Activated naive CD4-positive, alpha-beta T cell treated with anti-CD3 and anti-CD28 coated beads, Interleukin-2, amount 10 ng/mL, durations not matched to agents 7 days and 5 days (primary cell): ENCODE measurements at places on chromosomes 5 and 9.

DNA sequence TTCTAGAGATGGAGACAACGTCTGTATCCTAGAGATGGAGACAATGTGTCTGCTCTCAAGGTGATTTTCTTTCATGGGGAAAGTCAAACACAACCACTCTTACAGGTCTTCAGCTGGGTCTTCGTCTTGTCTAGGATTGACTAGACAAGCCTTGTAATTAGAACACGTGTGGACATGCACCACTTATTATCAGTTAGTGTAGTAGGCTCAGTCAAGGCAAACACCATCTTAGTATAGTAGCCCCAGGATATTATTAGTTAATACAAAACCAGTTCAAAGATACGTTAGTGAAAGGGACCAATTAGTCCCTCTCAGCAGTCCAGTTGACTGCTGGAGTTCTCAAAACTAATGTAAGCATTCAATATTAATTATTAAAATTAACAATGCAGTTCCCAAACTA is 15.1 kb upstream of the CCL28 start:
- DNase-seq, result no peak

DNA sequence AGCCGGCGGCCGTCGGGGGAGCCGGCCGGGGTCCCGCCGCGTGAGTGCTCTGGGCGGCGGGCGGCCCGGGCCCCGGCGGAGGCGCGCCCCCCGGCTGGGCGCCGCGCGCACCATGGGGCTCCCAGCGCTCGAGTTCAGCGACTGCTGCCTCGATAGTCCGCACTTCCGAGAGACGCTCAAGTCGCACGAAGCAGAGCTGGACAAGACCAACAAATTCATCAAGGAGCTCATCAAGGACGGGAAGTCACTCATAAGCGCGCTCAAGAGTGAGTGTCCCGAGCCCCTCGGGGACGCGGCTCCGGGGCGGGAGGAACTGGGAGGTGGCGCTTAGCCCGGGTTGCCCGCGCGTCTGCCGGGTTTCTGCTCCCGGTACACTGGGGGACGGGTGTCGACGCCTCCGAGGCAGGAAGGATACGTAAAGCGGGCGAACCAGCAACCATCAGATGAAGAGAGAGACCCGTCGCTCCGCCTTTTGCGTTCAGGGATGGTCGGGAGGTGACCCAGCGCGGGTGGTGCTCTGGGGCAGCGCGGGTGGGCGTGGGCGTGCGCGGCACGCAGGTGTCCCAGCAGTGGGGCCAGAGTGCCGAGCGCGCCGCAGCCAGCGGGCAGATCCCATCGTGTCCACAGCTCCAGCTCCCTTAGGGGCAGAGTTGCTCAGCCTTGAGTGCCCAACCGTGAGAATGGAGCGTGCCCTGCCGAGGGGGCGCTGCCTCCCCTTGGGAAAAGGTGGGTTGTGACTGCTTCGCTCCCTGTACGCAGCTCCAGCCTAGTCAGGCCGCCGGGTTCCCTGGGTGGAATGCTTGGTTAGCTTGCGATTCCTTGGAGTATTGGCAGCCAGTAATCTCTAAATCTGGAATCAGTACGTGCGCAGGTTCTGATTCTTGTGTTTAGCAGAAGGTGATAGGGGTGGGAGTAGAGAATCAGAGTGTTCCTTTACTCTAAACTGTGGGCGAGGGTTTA is 753 bp downstream of the ARHGAP26 start:
- peak; percentile 80 for DNase-seq

DNA sequence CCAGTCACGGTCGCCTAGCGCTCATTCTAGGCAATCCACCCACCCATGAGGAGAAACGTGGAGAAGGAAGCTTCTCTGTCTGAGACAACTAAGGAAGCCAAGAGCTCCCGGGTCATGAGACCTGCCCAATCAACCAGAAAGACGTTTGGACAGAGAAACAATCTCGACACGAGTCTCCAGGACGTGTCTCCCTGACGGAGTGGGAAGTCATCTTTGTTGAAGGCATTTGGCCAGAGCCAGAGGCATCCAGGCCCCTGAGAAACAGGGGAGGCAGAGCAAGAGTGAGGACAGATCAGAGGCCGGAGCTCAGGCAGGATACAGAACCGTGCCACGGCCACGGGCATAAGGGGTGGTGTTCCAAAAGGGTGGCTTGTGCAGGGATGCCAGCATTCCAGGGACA is 479.0 kb downstream of the SPATA31A7 start:
- DNase-seq, result no peak

DNA sequence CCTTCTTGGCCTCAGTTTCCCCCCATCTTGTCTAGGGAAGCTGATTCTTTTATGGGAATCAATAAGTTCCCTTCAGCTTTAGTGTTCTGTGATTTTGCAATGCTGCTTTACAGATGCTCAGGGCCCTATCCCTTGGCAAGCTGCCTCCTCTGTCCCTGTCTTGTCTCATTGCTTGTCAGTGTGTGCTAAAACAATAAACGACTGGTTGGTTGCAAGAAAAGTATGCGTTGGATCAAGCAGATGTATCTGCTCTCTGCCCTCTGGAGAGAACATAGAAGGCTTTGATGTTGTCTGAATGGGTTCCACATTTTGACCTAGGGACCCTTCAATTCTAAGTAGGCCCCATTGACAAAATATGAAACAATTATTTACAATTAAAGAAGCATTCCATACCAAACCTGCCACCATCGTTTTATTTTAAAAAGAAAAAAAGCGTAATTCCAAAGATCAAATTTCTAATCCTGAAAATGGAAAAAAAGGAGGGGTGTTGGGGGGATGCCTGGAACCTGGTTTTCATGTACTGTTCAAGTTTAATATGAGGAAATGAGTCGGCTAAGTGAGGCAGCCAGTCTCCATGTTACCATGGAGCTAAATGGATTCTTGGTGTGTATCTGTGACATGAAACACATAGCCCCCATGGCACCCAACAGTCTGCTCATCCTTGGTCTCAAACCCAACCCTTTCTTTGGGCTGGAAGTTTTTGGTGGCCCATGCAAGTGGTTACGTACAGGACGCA is 31.2 kb upstream of the TARS1 start:
- no peak for DNase-seq

- DNase-seq, result no peak
Measured at GRCh38 chr5:33254579-33254978, 186.2 kb upstream of the TARS1 start.

DNA sequence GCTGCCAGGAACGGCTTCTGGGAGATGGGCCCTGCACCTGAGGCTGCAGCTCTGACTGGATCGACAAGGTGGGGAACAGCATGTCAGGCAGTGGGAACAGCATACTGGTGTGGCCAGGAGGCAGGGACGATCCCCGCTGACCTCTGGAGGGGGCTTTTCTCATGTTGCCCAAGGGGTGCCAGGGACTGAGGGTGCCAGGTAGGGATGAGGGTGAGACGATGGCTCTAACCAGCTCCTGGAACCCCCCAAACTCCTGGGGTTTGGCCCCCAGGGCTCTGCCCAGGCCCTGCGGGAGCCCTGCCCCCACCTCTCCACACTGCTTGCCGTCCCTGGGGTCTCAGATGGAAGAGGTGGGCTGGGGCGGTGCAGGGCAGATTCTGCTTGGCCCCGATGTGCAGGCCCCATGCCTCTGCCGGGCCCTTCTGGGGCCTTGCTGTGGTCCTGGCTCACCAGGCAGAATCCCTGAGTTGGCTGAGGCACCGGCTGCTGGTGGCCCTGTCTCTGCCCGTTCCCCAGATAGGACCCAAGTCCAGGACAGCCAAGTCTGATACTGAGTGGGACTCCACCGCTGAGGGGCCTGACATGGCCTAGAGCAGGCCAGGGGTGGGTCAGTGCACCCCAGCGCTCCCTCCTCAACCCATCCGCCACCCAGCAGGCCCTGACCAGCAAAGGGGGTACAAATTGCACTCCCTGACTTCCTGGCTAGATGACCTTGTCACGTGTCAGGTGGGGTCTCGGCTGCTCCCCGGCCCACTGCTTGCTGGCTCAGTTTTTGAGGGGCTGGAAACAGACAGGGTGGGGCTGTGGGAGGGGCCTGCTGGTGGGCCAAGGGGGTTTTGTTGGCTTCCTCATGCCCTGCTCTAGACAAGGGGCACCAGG is 28.4 kb upstream of the RNF130 start:
- DNase-seq, result peak; percentile 14

DNA sequence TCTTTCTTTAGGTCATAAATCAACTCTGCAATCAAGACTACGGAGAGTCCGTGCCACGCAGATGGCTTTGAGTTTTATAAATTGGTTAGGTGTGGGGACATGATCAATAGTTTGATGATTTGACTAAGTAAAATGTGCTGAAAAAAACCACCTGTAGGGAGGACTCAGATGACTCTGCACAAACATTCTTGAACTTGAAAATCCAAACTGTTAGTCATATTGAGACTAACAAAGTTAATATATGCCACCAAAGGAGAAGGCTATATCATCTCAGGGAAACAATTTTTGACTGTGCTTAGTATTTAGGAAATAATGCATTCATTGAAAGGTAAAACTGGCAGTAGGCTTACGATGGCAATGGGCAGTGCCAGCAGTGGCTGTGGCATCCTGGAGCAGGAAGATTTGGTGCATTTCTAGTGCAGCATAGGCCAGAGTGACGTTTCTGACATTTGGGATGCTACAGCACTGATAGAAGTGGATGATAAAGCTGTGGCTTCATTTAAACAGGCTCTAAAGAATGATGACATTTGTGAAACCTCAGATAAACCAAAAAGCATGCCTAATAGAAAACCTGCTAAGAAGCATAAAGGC is 291.1 kb downstream of the MLLT3 start:
- DNase-seq, result no peak

GRCh38 chr5:66617991-66618768 is 22.0 kb downstream of the MAST4 start:
- peak; percentile 32 for DNase-seq

- peak; percentile 62 for DNase-seq
Measured at GRCh38 chr9:131590449-131590848, 45.1 kb downstream of the PRRT1B start.

- no peak for DNase-seq
Measured at GRCh38 chr5:61055434-61056006, 106.7 kb downstream of the SMIM15 start.

GRCh38 chr5:10124287-10124686 is 125.4 kb downstream of the ATPSCKMT start:
- no peak for DNase-seq

GRCh38 chr9:128382261-128382660 is 11.1 kb downstream of the URM1 start:
- no peak for DNase-seq

GRCh38 chr9:124632077-124632621 is 125.0 kb upstream of the NR5A1 start:
- DNase-seq, result no peak

GRCh38 chr9:5801739-5802113 is 31.2 kb downstream of the ERMP1 start:
- DNase-seq, result no peak

DNA sequence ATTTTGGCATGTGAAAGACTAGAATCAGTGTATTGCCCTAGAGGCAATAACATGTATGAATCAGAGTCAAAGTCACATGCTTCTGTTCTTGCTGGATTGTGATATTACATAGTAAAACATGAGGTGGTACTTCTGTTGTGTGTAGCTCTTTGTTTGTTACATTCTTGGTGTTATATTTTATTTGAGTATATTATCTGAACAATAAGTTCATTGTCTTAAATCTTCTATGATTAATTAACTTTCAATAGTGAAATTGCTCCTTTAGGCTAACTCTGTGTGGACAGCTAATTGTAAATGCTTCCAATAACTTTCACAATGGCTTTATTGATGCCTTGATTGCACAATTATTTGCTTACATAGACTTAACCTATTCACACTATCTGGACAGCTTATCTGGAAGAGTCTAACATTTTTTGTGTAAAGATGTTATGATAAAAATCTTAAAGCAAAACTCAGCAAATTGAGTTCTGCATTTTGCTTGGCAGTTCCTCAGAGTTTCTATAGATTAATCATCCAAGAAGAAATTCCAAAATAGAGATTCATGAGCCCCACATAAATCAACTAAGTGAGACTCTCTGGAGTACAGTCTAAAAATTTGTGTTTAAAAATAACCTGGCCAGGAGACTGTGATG is 239.6 kb upstream of the TUSC1 start:
- DNase-seq, result no peak

DNA sequence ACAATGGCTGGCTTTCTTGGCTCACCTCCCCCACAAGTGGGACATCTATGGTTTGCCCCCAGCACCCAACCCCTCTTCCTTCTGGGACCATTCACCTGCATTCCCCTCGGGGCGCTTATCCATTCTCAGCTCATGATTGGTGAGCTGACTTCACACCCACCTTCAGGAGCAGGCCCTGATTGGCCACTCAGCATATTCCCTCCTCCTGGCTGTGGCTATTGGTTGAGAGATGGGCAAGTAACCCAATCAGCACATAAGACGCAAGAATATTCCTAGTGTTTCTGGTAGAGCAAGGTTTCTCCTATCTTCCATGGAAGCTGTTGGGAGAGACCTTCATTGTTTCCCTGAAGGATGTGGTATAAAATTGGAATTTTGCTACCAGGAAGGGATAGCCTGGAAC is 22.7 kb upstream of the UNC5A start:
- no peak for DNase-seq

DNA sequence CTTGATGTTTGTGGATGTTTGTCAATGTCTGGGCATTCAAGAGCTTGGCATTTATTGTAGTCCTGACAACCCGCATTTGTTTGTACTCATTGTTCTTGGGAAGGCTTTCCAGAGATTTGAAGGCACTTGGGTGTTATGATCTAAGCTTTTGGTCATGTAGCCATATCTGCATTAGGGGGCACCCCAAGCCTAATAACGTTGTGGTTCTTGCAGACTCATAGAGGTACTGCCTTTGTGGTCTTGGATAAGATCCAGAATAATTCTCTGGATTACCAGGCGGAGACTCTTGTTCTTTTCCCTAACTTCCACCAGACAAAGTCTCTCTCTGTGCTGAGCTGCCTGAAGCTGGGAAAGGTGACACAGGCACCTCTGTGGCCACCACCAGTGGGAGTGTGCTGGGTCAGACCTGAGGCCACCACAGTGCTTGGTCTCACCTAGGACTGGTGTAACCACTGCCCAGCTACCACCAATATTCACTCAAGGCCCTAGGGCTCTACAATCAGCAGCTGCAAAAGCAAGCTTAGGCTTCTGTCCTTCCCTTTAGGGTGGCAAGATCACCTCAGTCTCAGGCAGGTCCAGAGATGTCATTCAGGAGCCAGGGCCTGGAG is 144.4 kb upstream of the TAS2R1 start:
- no peak for DNase-seq

DNA sequence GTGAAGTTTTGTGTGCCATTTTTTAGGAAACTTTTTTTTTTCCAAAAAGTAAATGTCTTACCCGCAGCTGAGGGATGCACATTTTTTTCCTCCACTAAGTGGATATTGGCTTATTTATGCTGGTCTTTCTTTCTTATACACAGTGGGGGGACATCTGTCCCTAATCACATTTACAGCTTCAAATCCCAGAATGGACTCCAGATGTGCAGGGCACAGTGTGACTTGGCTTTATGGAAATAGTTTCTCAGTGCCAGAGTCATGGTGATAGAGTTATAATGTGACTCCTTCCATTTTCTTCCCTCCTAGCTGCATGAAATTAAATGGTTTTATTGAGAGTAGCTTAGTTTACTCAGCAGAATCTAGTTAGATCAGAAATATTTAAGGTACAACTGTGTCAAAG is 66.5 kb downstream of the SV2C start:
- DNase-seq, result no peak

- DNase-seq, result peak; percentile 57
Measured at GRCh38 chr5:7927466-7928375, 58.8 kb downstream of the MTRR start.
